ENCODE measurements at places on chromosomes 16 and 17.

- DNase-seq: peak; percentile 39
These were observed 46.9 kb downstream of the ZFHX3 start for GRCh38 chr16:73000907-73001521.

- no peak for DNase-seq
These were observed at the start of gene TEX19 for GRCh38 chr17:82358465-82359350. Gene TEX19, plus strand, starts transcription at chr17:82359247. Its CDS starts 2,904 bp downstream, at chr17:82362151.

- no peak for DNase-seq
These were observed 1185.9 kb upstream of the GOT2 start for GRCh38 chr16:59920054-59920453.

- DNase-seq: no peak
These were observed 832 bp downstream of the ETV4 start for GRCh38 chr17:43545383-43545632.

GRCh38 chr17:14741491-14741890, 440.6 kb downstream of the HS3ST3B1 start:
- DNase-seq: no peak

DNA sequence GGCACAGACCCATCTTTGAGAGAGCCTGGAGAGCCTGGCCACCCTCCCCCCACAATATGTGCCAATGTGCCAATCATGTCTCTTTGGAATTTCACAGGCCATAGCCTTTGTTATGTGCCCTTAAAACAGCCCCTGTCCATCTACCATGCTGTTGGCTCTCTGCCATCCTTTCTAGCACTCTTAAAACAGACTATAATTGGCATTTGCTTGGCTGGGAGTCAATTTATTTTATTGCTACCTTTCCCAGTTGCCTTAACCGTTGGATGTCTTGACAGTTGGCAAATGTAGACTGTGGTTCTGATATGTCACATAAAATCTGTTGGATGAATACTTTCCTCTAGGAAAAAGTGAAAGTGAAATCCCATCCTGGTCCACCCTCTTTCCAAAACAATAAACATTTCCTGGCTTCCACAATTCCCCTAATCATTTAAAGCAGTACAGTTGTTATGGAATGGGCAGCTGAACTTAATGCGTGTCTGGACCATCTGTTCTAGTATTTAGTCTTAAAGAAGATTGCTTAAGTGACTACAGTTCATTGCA, 394.0 kb downstream of the KCNJ2 start:
- no peak for DNase-seq

DNA sequence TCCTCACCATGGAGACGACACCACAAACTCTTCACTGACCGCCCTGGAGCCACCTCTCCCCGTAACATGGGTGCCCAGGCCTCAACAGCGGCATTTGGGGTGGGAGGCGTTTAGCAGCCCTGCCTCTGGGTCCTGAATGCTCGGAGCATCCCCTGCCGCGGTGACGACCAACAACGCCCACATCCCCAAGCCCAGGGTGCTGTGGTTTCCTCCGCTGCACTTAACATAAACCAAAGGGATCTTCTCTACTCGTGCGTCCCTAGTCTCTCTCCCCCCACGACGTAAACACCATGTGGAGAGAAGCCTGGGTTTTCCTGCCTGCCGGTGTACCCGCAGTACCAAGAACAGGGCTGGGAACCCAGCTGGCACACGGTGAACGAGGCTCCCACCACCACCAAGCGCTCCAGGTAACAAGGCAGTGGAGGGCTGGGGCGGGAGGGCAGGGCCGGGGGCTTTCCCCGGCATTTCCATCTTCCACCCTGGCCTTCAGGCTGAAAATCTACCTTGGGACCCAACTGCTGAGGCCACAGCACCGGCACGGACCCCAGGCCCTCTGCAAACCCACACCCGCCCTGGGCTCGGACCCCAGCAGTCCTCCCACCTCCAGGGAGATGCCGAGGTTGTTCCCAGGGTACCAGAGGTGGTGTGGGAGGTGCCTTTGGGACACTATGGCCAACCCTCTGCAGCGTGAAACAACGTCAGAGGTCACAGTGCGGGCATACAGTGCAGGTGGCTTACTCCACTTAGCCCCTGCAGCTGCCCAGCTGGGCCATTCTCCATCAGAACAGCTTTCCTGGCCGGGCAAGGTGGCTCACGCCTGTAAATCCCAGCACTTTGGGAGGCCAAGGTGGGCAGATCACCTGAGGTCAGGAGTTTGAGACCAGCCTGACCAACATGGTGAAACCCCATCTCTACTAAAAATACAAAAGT, 54.3 kb downstream of the TIMM22 start:
- no peak for DNase-seq

GRCh38 chr16:4272114-4272956, 488 bp downstream of the TFAP4 start:
- peak; percentile 80 for DNase-seq

- no peak for DNase-seq
These were observed 382.3 kb downstream of the SLC39A11 start for GRCh38 chr17:72710202-72710601.

DNA sequence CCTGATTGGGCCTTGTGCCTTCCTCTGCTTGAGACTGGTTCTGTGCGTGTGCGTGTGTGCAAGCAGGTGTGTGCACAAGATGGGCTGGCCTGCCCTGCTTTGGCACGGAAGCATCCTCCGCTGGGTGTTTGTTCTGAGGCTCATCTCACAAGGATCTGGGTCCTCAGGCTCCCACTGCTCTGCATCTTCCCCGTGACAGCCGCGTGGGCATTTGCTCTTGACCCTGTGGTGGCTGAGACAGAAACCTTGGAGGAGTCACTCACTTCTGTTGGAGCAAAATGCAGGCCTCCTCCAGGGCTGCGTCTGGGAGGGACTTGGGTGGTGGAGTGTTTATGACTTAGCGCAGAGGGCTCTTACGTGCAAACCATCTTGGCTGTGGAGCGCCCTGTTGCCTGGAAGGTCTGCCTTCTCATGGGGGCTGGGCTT, 119.2 kb downstream of the RPTOR start:
- DNase-seq: no peak

All from sciatic nerve (tissue), 2 donors.